ENCODE measurements at places on chromosomes 2 and 18.

GRCh38 chr2:104120171-104120570 lies 733.7 kb upstream of the POU3F3 start:
- DNase-seq: no peak

DNA sequence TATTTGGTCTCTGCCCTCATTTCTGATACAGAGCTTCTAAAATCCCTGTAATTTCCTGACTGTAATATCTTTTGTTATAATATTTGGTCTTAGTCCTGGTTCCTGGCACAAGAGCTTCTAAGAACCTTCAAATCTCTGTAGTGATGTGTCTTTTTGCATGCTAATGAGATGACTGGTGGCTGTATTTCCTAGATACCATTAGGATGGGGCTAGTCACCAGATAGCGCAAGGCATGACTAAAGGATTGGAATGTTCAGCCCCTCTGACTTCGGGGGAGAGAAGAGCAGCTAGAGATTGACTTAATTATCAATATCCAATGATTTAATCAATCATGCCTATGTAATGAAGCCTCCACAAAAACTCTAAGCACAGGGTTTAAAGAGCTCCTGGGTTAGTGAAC lies 620.8 kb upstream of the ACVR2A start:
- DNase-seq: no peak

DNA sequence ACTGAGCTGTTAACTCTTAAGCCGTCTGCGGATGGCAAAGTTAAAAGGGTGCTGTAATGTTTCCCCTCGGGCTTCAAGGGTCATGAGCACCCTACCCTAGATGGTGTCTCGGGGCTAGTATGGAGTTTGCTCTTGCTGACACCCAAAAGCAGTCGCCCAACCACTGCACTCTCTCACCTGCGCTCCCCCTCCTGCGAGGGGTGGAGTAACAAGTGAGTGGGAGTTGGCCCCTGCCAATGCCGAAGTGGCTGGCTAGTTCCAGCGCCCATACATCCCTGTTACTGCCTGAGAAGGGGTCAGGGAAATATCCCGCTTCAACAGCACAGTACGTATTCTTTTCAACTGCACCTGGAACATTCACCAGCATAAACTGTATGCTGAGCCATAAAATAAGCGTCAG lies 47.5 kb downstream of the FAM117B start:
- no peak for DNase-seq

GRCh38 chr18:79384151-79384807 lies 11.5 kb upstream of the NFATC1 start:
- no peak for DNase-seq

DNA sequence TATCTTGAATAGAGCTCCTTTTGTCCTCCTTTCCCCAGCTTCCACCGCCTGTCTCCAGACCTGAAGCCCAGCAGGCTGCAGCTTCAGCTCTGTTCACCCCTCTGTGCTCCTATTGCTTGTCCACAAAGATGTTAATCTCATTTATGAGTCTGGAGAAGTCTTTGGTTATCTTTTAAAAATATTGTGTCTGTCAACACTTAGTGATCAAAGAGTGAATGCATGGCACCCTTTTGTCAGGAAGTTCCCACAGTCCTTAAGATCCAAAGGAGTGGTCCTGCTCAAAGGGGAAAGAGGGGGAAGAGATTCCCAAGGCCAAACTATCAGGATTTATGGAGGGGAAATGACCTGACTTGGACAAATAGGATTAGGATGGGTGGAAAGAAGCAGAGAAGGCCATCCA lies 118.9 kb downstream of the ACAA2 start:
- no peak for DNase-seq

DNA sequence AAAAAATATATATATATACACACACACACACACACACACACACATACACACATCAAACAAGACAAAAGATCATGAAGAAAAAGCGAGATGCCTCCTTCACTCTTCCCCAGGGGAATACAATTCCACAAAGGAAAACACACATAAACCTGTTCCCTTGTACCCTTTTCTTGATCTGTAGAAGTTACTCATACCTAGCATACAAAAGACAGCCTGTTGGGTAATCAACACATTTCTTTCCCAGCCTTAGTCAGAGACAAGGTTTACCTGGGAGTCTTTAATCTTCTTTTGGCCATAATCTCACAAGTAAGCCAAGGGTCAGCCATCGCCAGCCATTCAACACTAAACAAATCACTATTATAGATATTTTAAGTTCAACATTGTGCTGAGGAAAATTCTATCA lies 407.0 kb downstream of the SUCLG1 start:
- no peak for DNase-seq

GRCh38 chr2:207256476-207257207 lies 90.9 kb upstream of the KLF7 start:
- DNase-seq: no peak

DNA sequence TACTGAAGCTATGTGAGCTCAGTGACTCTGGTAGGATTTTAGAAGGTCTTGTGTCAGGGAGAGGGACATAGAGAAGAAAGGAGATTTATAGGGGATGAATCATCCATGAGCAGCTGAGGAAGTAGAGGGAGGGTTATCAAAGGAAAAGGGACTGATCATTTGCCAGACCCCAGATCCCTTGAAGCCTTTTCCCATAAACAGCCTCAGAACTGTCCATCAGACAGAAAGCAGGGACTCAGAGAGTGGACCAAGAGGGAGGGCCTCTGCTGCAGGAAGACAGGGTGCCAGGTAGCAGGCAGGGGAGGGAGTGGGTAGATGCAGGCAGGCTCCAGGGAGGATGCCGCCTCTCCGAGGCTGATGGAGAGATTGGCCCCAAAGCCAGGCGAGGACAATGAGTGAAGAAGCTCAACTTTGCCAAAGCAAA lies 133.9 kb downstream of the TNS1 start:
- no peak for DNase-seq

- no peak for DNase-seq
Observed at GRCh38 chr2:86790134-86790675, 508 bp downstream of the CD8A start.

- no peak for DNase-seq
Observed at GRCh38 chr2:233349005-233349998, 5.0 kb upstream of the DGKD start.

DNA sequence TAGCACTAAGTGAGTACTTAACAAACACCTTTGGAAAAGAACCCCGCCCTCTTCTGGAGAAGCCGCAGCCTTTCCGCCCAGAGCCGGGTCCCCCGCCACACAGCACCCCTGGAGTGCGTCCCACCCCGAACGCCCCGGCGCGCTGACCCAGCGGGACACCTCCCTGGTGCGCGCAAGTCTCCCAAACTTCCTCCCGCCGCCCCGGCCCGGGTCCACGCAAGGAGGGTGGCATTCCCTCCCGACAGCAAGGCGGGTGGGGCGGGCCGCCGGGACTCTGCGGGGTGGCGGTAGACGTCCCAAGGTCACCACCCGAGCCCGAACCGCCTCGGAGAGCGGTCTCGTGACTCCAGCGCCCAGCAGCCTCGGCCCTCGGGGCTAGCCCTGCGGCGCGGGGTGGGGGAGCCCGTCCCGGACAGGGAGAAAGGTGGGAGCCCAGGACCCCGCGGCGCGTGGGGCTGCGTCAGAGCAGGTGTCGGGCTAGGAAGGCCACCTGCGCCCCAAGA lies 598 bp downstream of the CCDC93 start:
- DNase-seq: no peak

DNA sequence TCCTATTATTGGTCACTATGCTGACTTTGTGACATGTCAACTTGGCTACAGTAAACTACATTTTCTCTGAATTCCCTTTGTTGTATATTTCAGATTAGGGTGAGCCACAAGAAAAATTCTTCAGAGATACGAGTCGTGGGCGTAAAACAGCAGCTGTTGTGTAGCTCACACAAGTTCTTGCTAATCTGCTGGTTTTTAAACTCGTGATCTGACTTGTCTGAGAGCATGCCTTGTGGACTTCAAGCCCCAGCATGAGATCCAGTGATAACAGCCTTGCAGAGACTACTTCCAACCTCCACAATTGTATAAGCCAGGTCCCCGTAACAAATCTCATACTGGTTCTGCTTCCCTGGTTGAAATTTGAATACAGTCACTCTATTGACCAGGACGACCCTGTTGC lies 259.8 kb upstream of the LYPD1 start:
- DNase-seq: no peak

DNA sequence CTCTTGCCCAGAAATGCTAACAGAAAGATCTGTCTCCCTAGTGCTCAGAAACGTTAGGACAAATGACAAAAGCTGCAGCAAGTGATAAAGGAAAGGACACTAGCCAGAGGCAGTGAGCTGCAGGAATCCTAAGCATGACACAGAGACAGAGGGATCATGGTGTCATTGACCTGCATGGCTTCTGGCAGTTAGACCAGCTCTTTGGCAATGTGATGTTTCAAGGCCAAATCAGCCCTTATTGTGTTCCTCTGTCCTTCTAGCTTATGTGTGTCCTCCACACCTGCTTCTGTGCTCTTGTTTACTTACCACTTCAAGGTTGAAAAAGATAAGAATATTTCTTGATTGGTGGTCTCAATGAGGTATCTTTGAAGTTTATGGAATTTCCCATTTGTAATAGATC lies 120.8 kb downstream of the RHBDD1 start:
- DNase-seq: no peak

GRCh38 chr2:156947261-156947660 lies 310.2 kb upstream of the GALNT5 start:
- DNase-seq: no peak

GRCh38 chr2:159683817-159684216 lies 28.5 kb upstream of the MARCHF7 start:
- DNase-seq: no peak

GRCh38 chr2:231411237-231411636 lies 15.7 kb downstream of the B3GNT7 start:
- no peak for DNase-seq

- DNase-seq: no peak
Observed at GRCh38 chr18:23003289-23003688, 70.2 kb downstream of the RBBP8 start.

GRCh38 chr2:231597014-231597611 lies 4.4 kb downstream of the TEX44 start:
- no peak for DNase-seq

GRCh38 chr18:51955136-51955535 lies 384.9 kb upstream of the DCC start:
- no peak for DNase-seq

GRCh38 chr18:51100385-51101120 lies 70.5 kb downstream of the SMAD4 start:
- DNase-seq: no peak

- DNase-seq: no peak
Observed at GRCh38 chr2:133378928-133379549, 189.2 kb downstream of the NCKAP5 start.

GRCh38 chr18:11655606-11655932 lies 33.5 kb upstream of the GNAL start:
- DNase-seq: no peak

GRCh38 chr2:43169099-43169945 lies 57.1 kb downstream of the ZFP36L2 start:
- DNase-seq: no peak

DNA sequence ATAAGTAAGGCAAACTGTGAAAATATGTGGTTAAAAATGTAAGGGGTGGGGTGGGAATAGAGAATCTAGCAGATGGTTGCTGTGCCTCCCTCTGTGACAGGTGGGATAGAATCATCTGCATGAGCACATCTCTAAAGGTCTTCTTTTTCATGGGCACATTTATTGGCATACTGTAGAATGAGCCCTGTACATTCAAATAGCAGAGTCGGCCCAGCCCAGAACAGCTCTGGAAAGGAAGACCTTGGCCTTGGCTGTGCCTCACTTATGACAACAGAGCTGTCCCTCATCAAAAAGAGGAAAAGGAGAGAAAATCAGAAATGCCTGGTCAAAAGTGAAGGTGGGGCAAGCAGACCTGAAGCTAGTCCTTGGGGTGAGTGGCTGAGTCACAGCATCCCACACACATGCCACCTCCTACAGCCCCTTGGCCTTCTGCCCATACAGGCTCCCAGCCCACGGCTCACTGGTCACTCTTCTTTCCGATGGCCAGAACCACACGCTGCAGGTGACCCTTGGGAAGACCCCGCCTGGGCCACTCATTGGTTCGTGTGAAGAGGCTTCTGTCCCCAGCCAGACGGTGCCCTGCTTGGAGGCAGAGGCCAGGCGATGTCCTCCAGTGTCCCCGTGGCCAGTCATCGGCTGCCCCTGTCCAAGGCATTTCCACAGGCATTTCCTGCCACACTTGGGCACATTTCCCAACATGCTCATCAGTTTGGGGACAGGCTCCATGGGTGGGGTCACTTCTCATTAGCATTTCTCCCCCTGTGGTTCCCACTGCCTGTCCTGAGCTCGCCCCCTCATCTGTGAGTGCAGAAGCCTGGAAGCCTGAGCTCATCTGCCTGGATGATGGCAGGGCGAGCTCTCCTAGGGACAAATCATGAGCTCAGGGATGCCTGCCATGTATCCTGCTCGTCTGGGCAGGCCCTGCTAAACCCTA lies 113.6 kb downstream of the MCFD2 start:
- DNase-seq: no peak

DNA sequence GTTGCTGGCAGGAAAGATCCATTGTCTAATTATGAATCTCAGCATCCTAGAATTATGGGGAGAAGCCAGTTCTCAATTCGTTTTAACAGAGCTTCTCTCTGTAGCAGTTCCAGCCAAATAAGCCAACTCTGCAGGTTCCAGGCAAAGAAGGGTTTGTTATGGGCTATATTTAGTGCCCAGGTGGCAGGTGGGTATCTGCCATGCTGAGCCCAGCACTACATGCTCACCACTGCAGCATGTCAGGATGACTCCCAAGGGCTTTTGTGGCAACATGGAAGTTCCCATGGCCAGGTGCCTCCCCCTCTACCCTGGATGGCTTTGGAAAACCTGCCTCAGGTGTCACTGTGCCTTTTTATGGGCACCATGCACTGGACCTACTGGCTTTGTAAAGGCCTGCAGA lies 137.7 kb upstream of the MSH6 start:
- no peak for DNase-seq

- no peak for DNase-seq
Observed at GRCh38 chr2:33516456-33516995, 40.1 kb downstream of the RASGRP3 start.

DNA sequence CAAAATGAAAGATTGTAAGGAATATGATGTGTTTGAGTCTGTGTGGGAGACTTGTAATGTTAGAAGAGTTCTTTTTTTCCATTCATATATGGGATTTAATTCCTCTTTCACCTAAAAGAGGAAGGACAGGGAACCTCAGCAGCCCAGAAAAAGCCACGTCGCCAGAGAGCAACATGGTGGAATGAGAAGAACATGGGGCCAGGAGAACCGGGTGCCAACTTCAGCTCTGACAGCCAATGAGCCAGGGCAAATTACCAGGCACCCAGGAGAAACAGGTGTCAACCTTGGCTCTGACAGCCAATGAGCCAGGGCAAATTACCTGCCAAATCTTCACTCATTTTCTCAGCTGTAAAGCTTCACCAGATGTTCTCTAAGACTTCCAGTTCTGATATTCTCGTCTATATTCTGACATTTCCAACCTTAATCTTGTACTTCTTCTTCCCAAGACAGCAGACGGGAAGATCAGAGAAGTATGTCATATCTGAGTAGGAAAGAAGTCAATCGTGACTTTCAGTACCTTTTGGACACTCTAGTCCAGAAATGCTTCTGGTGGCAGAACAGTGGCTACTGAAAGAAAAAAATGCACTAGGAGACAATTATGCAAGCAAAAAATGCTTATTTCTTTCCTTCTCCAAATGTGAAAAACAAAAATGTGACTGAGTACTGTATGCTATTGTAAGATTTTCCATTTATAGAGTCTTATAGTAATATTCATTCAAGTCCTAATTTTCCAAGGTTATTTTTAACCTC lies 79.2 kb upstream of the COL5A2 start:
- no peak for DNase-seq

GRCh38 chr2:112906276-112906675 lies 4.7 kb upstream of the IL37 start:
- no peak for DNase-seq

GRCh38 chr18:35836932-35837331 lies 135.5 kb upstream of the RMP24 start:
- DNase-seq: no peak

- DNase-seq: no peak
Observed at GRCh38 chr2:45724335-45724734, 72.9 kb downstream of the PRKCE start.

Data from NCI-H2107 (cell line).